ENCODE measurements at places on chromosomes 4 and X.
A peak's percentile ranks its signal among the peaks of the same experiment; 100 is the strongest.

DNA sequence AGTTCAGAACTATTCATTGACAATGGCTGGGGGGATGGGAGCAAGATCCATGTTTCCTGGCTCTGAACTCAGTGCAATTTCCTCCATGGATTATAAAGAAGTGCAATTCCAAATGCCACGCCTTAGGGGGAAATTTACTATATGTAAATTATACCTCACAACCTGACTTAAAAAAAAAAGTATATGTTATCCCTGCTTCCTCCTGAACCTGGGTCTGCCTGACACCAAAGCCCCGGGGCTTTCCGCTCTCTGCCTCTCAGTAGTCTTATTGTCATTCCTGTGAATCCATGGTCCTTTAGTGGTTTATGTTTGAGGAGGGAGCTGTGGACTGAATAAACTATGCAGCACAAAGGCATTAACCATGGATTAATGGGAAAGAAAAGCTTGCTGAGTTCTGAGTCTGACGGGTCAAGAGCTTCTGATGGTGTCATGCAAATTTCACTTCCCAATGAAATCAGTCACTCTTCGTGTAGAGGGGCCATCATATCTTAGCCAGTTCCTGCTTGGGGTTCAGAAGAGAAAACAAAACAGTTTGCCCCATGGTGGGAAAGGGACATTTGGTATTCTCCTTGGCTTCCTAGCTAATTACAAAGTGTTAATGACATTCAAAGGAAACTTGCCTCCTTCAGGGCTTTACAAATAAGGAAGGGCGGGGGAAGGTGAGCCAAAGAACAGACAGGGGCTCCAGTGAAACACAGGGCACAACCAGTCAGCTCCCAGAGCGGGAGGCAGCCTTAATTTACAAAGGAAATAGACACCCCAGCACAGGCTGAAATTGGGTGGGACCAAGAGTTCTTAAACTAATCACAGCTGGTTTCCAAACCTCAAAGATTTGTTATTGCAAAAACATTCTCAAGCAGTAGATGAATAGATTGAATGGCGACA is 14.3 kb downstream of the FAM9C start:
- DNase-seq, result peak; percentile 61

- no peak for DNase-seq
Observed at GRCh38 chr4:105113800-105114199, 32.9 kb upstream of the TET2 start.

DNA sequence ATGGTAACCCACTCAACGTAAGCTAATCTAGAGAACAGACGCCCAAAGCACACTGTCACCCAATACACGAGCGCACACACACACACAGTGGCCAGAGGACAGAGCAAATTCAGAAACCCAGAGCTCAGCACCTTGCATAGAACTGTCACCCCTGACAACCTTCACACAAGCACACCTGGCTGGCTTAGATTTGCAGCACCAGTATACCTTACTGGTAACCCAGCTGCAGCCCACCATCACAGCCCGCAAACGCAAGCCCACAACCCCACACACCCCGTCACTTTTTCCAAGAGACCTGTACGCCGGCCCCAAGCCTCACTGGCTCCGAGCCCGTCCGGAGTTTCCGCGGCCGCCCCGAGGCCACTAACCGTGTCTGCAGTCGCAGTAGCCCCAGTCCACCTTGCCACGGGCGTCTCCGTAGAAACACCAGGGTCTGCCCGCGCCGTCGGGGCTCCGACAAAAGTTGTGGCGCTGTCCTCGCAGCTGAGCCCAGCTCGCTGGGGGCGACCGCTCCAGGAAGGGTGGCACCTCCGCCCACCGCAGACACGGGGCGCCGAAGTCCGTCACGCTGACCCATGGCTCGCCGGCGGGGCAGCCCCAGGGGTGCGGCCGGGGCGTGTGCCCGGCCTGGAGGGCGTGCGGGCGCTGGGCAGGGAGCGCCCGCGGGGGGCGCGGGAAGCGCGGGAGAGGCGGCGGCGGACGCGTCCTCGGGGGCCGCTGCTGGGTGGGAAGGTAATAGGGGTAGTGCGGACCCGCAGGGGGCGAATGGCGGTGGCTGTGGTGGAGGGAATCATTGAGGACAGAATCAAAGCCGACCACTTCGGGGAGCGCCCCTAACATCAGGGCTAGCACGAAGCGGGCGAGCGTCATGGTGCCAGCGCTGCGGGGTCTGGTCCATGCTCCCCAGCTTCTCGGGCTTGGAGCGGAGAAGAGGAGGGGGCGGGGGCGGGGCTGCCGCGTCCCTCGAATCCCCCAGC is 664 bp downstream of the PRSS12 start:
- peak; percentile 56 for DNase-seq

GRCh38 chrX:20567108-20567507 is 300.4 kb upstream of the RPS6KA3 start:
- DNase-seq, result no peak

DNA sequence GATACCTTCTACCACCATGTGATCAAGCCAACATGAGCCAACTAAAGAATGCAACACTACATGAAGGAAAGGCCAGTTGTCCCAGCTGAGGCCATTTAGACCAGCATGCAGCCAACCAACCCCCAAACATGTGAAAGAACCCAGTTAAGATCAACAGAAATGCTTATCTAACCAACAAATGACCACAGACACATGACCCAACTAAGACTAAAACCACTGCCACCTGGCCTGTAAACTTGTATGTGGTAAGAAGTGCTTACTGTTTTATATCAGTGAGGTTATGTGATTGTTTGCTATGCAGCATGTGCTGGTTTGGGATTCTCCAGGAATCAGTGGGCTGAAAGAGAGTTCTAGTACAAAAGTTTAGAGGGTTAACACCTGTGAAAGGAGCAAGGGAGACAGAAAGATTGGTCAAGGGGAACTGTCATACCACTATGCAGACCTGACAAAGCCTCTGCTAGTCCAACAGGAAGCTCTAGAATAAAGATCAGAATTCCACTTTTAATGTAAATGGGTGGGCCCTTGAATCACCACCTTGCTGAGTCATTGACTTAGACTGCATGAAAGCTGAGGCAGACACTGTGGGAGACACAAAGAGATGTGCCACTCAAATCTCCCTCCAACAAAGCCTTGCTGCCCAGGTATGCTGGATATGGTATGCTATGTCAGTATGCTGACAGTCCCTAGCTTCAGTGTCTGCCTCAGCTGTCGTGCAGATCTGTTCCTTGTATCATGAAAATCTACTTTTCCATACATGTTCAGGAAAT is 6.1 kb upstream of the SH3D19 start:
- DNase-seq, result no peak

DNA sequence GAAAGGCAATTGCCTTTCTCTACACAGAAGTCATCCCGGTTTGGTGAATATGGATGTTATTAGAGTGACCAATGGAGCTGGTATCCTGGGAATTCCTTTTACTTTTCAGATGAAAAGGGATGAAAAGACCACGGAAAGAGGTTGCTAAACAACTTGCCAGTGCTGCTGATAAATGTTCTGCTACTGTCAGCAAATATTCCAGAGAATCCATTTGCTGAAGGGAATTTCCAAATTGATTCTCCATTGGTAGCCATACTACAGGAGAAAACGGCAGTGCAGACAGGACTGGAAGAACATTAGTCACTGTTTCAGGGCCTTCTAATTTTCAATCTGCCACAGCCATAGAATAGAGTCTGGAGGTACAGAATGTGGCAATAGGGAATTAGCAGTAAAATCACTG is 451.5 kb downstream of the PCDH11X start:
- DNase-seq, result no peak

DNA sequence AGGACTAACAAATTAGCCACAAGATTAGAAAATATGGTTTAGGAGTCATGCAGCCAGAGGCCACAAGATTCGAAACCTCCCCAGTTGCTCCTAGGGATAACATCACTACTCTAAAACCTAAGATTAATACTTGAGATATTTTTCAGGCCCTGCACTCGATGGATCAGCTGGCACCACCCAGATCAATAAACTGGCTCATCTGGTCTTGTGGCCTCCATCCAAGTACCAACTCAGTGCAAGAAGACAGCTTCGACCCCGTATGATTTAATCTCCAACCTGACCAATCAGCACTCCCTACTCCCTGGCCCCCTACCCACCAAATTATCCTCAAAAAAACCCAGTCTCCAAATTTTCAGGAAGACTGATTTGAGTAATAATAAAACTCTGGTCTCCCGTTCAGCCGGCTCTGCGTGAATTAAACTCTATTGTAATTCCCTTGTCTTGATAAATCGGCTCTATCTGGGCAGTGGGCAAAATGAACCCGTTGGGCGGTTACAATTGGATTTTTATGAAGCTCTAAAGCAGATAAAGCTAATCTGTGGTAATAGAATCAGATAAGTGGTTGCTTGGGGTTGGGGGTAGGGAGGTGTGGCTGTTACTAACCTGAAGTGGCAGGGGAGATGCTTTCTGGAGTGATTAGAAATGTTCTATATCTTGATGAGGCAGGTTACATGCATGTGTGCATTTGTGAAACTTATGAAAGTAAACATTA is 91.8 kb upstream of the ATXN3L start:
- DNase-seq, result no peak

- no peak for DNase-seq
Observed at GRCh38 chrX:120781403-120781802, 94.3 kb downstream of the CT47B1 start.

DNA sequence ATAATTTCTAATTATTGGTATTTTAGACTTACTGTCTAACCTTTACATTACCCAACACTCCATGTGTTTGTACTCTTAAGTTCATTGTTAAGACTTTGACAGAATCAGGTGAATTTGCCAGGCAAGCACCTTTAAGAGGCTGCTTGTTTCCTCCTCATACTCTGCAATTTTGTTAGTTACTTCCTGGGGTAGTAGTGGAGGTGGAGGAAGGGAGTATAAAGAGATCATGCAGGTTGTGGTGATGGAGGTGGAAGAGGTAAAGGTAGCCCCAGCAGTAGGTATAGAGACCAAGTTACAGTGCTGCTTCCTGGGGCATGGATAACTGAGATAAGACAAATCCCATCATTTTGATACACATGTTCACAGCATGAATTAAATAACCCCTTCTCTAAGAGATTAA is 6.7 kb downstream of the WDR44 start:
- DNase-seq, result no peak

DNA sequence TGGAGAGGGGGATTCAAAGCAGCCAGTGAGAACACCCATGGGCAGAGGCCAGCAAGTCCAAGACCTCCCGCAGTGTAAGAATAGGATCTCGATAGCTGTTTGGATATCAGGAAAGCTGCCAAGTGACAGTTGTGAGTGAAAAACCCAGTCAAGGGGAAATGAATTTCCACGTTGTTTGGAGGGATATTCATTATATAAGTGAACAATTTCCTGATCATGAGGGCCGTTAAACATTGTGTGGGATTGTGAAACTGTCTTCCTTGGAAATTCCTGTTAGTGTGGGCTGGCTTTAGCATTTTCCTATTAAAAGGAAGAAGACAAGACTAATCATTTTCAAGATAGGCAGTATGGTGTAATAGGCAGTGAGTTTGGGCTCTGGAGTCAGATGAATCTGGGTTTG is 15.0 kb downstream of the CLDN2 start:
- no peak for DNase-seq

DNA sequence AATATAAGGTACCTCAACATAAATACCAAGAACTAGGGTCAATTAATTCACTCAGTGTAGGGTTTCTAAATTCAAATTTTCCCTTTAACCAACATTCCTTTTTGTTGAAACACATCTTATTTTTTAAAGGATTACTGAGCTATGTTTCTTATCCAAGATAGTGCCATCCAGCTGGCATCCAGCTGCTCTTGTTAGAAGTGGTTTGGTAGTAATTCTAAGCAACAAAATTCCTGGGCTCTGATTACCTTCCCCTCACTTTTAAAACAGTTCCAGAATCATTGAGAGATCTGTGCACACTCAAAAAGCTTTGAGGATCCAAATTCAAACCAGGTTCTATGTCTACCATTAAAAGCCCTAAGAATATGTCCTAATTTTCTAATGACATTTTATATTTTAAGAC is 583.7 kb downstream of the TRIML1 start:
- DNase-seq, result no peak

- no peak for DNase-seq
Observed at GRCh38 chr4:126784966-126785580, 847.7 kb upstream of the INTU start.

DNA sequence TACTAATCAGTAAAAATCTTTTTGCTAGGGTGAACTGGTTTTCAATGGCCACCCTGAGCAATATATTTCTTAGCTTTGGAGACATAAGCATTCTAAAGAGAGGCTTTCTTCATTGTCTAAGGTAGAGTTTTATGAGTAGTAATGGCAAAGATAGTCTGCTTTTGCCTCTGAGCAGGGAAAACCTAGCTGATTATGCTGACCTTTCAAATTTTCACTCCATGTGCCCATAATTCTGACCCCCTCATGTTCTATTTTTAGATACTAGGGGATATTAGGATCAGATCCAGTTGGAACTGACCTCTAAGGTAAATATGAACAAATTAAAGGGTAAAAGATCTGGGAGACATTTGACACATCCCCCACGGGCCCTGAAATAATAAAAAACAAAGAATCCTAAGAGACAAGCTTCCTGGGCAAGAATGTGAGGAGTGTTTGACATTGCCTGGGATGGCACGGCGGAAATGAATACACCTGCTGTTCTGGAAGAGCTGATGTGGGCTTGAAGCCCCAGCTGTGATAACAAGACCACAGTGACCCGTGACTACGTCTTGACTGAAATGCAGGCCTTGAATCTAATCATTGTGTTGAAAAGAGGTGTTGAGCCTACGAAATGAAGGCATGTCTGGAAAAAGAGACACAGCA is 392.1 kb upstream of the FRG1 start:
- DNase-seq, result no peak

DNA sequence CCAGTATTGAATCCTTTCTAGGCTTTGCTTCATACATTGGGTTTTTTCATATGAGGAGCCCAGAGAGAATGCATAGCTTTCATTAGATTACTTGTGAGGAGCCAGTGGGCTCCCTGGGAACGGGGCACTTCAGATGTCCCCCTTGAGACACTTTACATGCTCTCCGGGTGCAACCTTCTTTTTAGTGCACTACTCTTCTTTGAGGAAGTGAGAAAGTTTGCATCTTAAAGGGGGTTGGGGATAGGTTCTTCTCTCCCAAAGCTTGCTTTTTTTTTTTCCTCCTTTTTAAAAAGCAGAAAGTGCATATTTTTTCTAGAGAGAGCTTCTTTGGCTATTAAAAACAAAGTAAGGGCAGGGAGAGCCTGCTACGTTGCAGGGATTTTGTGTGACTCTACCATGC is 4.3 kb downstream of the HADH start:
- DNase-seq, result no peak
